ENCODE measurements at places on chromosomes 7 and 10.

DNA sequence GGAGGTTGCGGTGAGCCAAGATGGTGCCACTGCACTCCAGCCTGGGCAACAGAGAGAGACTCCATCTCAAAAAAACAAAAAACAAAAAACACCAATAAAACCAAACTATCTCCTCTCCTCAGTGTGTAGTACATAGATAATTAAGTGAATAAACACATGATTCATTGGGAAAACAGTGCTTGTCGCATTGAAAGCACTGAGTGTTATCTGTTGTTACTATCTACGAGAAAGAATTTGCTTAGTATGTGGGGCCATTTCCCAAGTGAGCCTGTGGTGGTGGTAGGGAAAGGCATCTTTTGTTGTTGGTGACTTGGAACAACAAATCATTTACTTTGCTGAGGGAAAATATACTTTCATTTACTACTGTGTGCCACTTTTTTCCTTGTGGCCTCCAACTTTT lies 42.6 kb downstream of the RSBN1L start:
- no peak for DNase-seq

- no peak for DNase-seq
Observed at GRCh38 chr7:37028909-37029440, 304.7 kb upstream of the AOAH start.

DNA sequence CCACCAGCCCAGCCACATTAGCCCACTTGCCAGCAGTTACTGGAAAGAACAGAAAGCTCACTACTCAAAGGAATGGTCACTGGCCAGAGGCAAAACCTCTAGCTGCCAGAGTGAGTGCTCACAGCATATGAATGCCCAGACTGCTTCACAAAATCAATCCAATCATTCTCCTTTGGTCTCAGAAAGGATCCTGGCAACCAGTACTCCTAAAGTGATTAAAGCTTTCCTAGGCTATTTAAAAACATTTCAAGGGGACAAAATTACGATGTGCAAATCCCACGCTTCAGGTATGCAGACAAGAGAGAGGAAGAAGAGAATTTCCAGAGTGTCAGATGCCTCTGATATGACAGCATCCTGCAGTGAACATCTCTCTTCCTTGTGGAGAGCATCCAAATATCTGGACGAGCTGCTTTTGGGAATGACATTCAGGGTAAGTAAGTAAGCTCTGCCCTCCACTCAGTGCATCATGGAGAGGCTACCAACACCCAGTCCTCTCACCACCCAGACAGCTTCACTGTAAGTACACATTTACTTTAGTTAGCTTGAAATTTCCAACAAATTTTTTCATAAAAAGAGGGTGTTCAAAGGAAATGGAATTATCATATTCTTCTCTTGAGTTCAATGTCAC lies 25.1 kb downstream of the ICA1 start:
- DNase-seq: no peak

DNA sequence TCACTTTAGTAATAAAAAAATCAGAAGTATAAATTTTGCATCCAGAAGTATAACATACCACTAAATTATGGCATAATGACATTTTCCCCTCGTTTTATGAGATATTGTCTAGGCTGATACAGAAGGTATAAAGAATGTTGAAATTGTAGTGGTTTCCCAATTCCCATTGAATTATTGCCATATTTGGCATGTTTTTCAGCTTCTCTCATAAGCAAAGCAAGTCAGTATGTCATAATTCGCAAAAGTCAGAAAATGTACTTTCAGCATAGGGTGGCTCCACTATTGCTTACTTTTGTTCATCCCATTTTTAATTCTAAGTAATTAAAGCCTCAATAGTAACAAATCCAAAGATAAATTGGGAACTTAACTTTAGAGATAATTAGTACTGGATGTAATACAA lies 19.7 kb upstream of the PTPRZ1 start:
- no peak for DNase-seq

DNA sequence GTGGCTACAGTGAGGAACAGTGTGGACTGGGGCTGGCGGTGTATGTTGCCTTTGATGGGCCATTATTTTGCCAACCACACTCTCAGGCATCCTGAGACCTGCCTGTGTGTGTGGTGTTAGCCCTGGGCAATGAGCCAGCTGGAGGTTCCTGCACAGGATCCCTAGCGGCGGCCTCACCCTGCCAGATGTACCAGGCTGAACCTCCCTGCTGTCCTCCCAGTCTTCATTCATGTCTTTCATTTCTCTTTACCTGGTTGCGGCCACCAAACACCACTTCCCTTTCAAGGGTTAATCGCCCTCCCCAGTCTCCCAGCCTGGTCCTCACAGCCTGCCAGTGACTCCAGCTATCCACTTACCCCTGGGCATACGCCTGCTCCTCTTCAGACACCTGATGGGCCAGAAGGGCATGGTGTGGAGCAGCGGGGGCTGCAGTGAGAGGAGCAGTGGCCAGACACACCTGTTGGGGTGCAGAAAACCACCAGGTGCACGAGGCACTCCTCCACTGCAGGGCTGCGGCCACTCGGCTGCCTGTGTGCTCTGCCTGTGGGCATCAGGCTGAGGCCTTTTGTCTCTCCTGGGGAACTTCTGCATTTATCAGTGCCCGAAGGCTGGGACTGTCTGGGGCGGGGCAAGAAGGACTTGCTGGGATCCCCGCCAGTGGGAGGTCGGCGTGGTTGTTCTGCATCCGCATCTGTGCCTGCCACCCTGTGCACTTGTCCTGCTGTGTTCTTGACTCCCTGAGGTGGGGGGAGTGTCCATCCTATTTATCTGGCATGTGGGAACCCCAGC lies 111.6 kb downstream of the ARHGAP22 start:
- DNase-seq: no peak

GRCh38 chr7:54345746-54346145 lies 196.4 kb upstream of the VSTM2A start:
- no peak for DNase-seq

DNA sequence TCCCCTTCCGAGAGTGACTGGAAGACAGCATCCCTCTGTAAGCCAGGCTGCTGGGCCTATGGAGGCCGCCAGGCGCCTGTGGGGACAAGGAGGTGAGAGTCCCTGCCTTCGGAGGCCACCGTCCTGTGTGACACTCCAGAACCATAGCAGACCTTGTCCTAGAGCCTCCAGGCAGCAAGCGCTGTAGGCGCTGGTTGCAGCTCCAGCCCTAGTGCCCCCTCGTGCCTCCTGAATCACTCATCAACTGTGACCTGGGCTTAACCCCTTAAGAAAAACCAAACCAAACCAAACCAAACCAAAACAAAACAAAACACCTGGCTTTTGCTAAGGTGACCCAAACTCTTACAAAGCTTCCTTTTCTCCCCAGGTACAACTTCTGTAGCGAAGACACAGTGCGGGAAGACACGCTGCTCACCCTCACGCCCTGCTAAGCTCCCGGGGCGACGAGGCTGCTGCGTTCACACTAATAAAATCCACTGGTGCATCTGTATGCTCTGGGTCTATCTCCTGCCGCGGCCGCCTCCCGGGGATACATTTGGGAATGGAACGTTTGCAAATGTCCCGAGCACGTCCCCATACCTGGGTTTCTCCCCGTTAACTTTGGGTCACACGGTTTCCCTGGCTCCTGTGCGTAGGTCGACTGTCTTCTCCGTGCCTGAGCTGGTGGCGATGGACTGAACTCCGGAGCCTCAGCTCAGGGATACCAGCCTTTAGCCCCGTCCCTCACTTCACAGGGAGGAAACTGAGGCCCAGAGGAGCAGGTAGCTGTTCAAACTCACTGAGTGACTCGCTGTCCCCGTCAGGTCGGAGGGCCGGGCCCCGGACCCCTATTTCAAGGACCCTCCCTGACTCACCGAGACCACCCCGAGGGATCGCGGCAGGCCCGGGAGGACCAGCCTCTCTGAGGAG lies 11.8 kb upstream of the PNLIPRP2 start:
- DNase-seq: no peak

DNA sequence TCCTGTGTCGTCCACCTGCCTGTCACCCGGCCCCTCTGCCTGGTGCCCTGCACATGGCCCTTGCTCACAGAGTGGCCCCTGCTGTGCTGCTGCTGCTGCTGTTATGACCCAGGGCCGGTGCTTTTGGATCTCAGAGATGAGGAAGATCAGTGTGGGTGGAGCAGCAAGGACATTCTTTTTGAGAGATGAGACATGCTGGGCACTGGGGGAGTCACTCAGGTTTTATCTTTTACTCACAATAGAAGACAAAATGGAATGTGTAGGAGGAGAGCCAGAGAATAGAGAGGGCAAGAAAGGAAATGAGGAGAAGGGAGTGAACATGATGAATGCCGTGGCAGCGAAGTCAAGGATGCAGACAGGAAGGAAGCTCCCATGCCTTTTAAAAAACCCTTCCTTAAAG lies 611.5 kb upstream of the DPP6 start:
- DNase-seq: no peak

DNA sequence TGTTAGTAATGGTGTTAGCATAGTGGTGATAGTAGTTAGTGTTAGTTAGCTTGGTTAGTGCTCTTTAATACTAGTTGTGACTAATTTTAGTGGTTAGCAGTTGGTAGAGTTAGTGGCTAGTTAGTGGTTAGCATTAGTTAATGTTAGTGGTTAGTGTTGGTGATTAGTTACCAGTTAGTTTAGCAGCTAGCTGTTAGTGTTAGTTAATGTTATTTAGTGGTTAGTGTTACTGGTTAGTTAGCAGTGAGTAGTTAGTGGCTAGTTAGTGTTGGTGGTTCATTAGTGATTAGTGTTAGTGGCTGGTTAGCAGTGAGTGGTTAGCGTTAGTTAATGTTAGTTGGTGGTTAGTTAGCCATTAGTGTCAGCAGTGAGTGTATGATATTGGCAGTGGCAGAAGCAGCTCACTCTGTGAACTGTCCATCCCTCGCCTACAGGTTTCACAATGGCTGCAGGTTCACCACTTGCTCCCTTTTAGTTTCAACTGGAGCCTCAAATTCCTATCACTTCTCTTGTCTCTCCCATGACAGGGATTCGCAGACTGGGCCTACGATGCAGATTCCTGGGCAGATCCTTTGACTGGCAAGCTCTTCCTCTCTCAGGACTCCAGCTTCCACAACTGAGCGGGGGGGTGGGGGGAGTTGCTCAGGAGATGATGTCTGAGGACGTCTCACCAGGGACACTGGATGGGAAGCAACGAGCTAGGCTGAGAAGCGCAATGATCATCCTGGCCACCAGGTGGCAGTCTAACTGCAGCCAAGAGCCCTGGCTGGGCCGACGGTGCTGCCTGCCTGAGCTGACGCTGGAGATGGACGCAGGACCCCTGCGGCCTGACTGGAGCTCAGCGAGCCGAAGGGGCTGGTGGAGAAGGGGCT lies 19.5 kb downstream of the GHRHR start:
- DNase-seq: peak; percentile 61

Measured in T-helper 9 cell (primary cell).